ENCODE measurements at places on chromosomes 4 and X.

DNA sequence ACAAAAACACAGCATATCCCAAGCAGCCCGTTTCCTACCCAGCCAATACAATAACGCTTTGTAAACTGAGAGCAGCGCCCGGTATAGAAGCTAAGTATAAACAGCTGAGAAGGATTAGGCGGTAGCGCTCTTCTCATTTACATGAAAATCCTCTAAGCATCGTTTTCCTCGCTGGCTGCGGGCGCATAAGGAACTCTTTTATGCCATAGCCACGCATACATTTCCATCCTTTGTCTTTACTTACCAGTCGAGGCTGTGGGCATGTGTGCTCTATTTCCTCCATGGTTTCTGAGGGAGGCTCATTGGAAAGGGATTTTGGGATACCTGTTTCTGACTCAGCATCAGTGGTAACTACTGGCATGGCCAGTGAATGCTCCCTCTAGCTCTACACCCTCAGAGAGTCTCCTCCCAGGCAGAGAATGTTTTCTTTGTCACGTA lies 383 bp downstream of the PCYT1B start:
- no peak for DNase-seq

- DNase-seq, result no peak
These were observed 36.9 kb downstream of the TLL1 start for GRCh38 chr4:165909947-165910346.

DNA sequence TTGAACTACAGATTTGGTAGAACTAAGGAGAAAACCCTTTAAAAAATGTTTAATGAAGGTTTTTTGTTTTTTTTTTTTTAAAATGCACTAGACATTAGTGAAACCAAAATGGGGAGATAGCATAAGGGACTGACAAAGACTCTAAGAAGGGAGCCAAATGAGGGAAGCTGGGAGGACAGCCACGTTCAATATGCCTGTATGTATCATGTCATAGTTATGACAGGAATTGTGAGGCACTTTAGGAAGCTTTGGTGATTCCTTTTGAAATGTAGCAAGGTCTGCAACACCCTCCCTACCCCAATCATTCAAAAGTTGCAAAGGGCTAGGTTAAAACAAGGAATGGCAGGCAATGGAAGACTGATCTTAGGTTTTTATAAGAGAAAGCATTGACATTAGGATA lies 526.0 kb downstream of the TLL1 start:
- no peak for DNase-seq

DNA sequence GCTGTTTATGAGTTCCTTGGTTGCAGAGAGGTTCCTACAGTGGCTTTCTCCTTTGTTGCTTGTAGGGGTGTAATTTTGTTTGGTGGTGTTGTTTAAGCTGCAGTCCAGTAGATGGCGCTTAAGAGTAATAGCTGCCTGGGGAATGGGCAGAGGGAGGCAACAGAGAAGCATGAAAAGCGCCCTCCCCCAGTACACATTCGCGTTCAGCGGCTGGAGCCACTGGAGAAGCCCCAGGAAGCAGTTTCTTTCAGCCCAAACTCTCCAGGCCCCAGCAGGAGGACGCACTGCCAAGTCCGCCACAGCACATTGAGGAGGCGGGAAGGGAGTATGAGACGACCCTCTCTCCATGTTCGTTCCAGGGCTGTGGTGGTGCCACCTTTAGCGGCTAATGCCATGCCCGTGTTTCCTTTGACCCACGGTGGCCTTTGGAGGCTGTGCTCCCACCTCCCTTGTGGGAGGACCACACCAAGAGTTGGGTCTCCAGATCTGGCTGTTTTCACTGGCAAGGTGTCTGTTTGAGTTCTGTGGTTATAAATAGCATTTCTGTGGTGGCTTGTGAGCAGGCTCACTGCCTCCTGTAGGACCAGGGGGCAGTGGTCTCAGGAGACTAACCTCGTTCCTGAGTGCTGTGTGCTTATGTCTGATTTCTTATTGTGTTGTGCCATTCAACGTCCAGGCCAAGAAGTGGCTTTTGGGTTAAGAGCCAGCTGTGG lies 252.3 kb downstream of the ARHGAP10 start:
- DNase-seq, result peak; percentile 27

DNA sequence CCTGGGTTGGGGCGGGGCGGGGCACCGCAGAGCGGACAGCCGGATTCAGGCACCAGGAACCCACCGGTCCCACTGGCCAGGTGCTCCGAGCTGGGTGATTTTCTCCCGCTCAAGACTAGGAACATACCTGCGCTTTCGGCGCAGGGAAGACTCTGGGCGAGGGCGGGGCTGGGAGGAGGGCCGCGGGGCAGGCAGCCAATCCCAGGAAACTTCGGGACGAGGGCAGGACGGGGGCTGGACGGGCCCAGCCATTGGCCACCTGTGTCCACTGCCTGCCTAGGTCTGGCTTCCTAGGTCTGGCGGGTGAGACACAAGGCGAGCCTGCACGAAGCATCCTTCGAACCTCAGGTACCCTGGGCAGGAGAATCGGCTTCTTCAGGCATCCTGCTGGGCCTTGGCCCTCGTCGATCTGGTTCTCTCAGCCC lies 274 bp upstream of the ERVMER34-1 start:
- no peak for DNase-seq

- DNase-seq, result no peak
These were observed 288.0 kb upstream of the SFRP2 start for GRCh38 chr4:154076921-154077320.

GRCh38 chr4:4535590-4535989 lies 6.3 kb downstream of the STX18 start:
- DNase-seq, result no peak

GRCh38 chr4:1451752-1452122 lies 45.5 kb upstream of the NKX1-1 start:
- no peak for DNase-seq

DNA sequence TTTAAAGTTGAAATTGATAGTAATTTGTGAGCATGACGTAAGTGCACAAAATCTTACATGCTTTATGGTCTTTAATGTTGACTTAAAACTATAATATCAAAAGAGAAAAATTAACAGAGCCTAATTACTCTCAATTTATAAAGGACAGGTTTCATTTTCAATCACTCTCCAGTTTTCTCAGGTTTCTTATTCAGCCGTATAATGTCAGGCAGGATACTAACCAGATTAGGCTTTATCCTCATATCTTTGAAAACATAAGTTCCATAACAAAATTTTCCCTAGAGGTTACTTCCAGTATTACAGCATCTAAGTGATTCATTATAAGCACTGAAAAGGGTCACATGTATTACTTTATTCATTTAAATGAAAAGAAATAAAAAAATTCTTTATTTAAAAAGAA lies 492.1 kb downstream of the PACRGL start:
- no peak for DNase-seq

GRCh38 chr4:52659001-52659721 lies at the start of gene USP46:
USP46 (minus strand) TSS chr4:52659301; CDS start chr4:52659150, 151 bp downstream.
- DNase-seq, result peak; percentile 62

DNA sequence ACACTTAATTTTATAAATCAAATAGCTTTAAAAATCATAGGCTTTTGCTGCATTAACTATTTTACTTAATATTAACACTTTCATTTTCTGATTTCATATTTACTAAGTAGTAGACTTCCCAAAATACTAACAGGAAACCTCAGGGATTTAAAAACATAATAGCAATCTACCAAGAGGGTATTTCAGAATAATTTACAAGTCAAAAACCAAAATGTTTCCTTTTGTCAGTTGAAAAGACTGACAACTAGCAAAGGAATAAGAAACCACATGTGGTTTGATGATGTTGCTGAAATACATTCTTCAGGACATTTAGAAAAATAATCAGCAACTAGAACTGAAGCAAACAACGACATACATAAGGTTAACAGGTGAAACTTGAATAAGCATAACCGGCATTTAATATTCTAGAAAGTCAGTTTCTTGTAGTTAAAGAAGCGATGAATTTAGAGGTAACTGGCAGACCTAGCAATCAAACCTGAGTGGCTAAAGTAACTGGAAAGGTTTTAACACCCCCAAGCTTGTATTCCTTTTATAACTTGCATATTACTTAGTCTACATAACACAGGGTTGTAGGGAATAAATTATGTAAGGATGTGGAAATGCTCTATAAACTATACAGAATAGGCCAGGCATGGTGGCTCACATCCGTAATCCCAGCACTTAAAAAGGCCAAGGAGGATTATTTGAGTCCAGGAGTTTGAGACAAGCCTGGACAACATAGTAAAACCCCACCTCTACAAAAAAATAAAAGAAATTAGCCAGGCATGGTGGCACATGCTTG lies 40.0 kb downstream of the DHX15 start:
- no peak for DNase-seq
